ENCODE measurements at places on chromosomes 5 and 9.

DNA sequence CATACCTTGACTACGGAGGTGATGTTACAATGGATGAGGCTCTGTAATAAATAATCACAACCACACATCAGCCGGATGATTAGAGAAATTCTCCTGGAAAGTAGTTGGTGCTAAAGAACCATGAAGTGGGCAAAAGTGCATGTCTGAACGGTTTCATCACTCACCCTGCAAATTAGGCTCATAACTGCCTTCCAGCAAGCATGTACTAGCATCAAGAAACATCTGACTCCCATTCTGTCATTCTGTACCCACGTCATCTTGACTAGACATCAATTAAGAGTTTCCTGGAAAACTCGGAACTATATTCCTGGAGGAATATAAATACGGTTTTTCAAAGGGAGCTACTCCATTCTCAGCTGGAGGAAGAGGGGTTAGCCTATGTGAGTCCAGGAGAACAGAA lies 52.2 kb downstream of the HSD17B3 start:
- no peak for DNase-seq

- DNase-seq = no peak
These were observed 173.4 kb upstream of the CHD1 start for GRCh38 chr5:99102073-99102697.

DNA sequence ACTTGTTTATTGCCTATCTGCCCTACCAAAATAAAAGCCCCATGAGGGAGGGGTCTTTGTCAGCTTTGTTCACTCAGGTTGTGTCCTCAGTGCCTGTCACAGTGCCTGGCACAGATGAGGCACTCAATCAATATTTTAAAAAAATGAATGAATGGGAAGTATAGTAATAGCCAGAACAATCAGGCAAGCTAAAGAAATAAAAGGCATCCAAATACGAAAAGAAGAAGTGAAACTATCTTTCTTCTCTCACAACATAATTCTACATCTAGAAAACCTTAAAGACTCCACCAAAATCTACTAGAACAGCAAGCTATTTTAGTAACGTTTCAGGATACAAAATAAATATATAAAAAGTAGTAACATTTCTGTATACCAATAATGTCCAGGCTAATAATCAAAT lies 37.8 kb upstream of the C5orf63 start:
- DNase-seq = no peak

GRCh38 chr5:73441378-73441777 lies 7.2 kb downstream of the FOXD1 start:
- DNase-seq = no peak

- no peak for DNase-seq
These were observed 6.2 kb downstream of the RBM22 start for GRCh38 chr5:150694612-150695011.

DNA sequence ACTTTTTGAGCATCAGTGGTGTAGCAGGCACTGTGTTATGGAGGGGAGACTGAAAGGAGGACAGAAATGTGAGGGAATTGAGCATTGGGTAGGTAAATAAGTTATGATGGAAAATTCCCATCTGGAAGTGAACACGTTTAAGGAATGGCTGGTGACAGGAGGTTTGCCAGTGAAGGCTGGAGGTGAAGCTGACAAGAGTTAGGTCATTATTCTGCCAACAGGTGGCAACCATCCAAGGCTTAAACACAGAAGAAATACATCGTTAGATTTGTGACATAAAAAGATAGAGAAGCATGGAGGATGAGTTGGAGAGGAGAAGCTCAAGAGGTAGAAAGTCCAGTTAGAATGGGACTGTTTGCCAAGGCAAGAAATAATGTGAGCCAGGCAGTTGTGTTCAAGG lies 455.3 kb upstream of the SGCD start:
- DNase-seq = no peak

DNA sequence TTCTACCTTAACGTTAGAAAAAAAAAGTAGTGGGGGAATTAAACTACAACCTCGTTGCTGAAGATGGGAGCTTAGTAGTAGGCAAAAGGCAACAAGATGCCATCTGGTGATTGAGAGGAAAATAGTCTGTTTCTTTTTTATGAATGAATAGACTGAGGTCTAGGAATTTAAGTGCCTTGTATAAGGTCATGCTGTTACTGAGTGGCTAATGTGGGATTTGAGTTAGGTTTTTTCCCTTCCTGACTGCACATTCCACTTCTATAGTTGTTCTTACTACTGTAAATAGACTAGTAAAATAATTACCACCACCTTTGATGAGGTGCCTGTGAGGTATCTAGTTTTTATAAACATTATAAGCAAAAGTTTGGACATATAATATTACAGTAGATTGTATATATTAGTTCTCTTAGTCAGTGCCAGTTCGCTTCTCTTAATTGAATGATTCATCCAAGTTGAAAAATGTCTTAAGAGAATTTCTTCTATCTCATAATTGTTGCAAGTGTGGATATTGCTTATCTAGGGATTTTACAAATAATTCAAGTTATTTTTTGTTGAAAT lies 19.1 kb downstream of the FSD1L start:
- DNase-seq = no peak

GRCh38 chr5:18799482-18800128 lies 1165.3 kb downstream of the TAF11L14 start:
- DNase-seq = no peak

GRCh38 chr5:61290791-61291210 lies 41.3 kb upstream of the ZSWIM6 start:
- no peak for DNase-seq

DNA sequence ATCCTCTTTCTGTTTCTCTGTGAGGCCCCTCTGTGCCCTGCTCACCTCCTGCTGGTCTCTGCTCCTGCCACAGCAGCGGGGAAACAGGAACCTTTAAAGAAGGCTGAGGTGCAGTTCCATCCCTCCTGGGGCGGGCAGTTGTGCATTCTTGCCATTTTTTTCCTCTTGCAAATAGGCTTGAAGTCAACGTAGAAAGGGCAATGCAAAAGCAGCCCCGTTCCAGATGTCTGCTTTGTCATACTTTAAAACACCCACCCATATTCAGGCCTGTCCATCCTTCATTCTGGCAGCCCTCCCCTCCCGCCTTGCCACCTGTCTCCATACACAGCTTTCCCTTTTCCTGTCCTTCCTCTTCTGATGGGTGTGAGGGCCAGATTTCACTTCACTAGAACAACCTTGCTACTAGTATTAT lies 65.4 kb upstream of the KLF9 start:
- no peak for DNase-seq

DNA sequence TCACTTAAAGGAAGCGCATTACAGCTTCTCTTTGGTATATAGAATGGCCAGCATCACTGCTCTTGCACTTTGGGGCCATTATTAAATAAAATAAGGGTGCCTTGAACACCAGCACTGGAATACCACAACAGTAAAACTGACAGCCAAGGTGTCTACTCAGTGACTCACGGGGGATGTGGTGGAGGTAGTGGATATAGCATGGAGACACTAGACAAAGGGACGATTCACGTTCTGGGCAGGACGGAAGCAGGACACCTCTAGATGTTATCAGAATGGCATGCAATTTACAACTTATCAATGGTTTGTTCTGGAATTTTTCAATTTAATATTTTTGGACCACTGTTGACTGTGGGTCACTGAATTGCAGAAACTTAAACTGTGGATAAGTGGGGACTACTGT lies 32.9 kb upstream of the PDE8B start:
- DNase-seq = no peak

- no peak for DNase-seq
These were observed 351.0 kb upstream of the SLC24A2 start for GRCh38 chr9:20139763-20140290.

- no peak for DNase-seq
These were observed 39.0 kb downstream of the TRIP13 start for GRCh38 chr5:931570-932145.

- no peak for DNase-seq
These were observed 174.7 kb downstream of the IRX2 start for GRCh38 chr5:2576823-2577222.

- DNase-seq = no peak
These were observed 42.8 kb downstream of the JADE2 start for GRCh38 chr5:134568337-134568700.

DNA sequence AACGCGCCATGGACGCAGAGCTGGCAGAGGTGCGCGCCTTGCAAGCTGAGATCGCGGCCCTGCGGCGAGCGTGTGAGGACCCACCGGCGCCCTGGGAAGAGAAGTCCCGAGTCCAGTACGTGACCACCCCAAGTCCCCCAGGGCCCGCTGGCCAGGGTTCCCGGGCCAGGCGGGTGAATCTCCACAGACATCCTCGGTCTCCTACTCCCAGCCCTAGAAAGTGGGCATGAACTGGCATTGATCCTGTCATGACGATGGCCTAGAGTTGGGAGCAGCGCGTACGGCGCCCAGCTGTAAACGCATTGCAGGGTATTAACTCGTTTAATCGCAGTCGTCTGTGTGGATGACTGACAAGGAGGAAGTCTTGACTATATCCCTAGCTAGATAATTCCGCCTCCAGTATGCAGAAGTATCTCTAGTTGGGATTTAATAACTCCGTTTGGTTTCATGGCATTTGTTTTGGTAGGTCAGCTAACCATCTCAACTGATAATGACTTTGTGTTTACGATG lies 293 bp downstream of the CENPP start:
- DNase-seq = no peak

DNA sequence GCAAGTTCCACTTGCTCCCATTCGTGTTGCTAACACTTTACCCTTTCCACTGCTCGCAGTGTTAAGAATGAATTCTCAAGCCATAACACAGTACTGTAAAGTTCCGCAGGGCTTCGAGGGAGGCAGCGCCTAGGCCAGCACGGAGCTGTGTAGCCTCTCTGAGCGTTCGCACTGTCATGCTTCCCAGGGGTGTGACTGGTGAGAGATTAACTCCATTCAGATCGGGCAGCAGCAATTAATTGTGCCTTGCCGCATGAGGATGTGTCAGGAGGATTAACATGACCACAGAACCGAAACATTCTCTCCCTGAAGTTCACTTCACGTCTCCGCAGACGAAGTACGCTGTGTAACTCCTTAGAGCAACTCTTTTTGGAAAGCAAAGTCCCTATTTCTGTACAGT lies 23.2 kb downstream of the ZBTB34 start:
- no peak for DNase-seq

GRCh38 chr5:110738503-110738811 lies 350 bp upstream of the SLC25A46 start:
- no peak for DNase-seq

DNA sequence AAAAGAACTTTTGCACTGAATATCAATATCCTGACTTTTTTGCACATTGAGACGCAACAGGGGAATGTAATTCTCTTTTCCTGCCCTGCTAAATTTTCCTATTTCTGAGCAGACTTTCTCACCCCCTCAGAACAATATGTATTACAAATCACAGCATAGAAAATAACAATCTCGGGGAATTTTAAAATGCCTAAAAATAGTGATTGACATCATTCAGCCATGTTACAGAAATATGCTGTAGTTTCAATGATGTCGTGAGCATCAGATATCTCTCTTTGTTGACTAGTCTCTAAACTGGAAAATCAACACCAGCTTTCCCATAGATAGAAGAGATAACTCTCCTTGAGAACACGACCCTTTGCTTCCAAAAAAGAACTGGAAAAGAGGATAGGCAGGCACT lies 166.7 kb downstream of the ZDHHC21 start:
- no peak for DNase-seq

DNA sequence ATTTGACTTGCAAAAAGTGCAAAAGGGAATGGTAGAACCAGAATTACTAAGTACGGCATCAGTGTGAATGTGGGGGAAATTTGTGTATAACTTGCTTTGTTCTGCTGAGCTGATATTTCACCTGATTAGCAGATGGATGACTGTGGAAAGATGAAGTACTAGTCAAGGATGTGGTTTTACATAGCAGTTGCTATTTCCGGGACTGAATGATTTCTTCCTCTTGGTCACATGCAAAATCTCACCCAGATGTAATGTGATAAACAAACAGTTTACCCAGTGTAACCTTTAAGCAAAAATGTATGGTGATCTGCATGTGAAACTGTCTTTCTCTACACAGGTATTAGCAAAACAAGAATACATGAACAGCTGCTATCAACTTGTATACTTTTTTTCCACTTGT lies 46.1 kb downstream of the DCP2 start:
- DNase-seq = peak; percentile 80

DNA sequence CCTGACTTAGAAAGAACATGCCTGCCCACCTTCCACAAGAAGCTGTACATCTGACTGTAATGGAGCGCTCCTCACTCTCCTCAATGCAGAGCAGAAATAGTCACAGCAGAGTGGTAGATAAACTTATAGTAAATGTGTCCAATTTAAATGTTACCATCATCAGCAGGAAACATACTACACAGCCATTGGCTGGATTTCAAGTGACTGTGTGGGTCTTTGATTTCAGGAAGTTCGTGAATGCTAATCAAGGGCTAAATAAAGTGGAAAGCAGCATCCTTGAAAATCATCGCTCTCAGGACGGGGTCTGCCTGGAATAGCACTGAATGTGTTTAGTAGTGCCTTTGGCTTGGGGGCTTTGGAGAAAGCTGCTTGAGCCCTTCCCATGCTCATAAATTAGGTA lies 32.4 kb upstream of the CRHBP start:
- DNase-seq = no peak

DNA sequence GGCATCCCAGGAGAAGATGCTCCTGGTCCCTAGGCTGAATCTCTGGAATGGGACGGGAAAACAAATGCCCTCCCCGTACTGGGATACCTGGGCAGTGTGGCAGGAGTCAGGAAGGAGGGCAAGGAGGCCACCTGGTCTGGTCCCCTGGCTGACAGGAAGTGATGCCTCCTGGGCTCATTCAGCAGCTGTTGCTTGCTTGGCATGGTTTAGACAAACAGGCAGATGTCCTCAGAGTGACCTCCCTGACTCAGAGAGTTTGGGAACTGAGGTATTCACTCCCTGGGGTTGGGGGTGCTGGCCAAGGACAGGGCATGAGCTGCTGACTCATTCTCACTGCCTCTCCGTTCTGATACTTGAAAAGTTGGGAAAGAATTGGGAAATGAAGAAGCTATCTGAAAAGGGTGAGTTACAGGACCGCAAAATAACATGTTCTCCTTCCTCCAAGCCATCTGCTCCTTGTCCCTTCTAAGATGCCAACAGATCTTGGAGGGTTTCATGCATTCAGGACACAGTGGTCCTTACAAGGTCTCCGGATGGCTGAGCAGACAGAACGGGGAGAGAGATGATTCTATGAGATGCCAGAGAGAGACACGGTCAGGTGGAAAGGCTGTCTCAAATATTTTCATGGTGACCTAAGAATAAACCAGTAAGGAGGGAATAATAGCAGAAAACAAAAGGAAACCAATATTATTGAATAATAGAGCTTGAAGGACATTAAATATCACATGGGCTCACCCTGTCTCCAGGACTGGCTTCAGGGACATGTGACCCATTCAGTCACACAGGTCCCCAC lies 534.5 kb downstream of the BNC2 start:
- no peak for DNase-seq

DNA sequence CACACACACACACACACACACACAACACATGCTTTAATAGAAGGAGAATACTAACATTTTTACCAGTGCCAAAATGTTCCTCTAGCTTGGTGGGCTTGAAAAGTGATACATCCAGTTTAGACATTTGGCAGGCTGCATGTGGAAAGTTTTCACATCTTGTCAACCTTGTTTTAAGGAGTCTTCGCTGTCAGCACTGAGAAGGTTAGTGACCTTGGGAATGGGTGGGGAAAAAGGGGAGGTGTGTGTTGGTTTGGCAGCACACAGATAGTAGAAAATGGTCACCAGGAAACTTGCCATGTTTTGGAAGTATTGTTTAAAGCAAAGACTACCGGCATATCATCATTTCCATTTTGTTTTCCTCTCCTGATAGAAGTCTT lies 346.5 kb upstream of the ADAMTSL1 start:
- DNase-seq = no peak
